ENCODE measurements at places on chromosomes 3 and 15.

GRCh38 chr3:133888726-133889340 is 6.8 kb downstream of the RAB6B start:
- DNase-seq = peak; percentile 4

DNA sequence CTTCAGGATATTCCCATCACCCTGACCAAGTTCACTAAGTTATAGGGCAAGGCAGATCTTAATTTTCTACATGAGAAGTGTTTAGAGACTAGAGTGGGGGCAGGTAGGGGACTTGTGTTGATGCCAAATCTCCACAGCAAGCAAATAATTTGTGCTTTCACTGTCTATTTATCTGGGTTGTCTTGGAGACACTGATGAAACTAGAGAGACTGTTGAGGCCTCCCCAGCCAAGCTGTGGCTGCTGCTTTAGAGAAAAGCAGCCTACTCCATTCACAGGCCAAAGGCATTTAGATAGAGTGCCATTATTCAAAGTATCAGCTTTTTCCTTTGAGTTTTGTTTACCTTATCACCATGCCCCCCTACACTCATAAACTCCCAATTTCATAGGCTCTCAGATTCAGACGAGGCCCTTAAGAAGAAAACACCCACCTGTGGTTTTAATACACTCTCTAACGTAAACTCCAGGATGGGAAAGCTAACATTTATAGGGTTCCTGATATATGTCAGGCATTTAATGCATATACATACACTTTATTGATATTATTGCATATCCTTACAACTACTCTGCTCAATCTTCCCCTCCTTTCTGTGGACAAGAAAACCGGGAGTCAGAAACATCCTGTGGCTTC is 130.4 kb upstream of the FOXB1 start:
- no peak for DNase-seq

DNA sequence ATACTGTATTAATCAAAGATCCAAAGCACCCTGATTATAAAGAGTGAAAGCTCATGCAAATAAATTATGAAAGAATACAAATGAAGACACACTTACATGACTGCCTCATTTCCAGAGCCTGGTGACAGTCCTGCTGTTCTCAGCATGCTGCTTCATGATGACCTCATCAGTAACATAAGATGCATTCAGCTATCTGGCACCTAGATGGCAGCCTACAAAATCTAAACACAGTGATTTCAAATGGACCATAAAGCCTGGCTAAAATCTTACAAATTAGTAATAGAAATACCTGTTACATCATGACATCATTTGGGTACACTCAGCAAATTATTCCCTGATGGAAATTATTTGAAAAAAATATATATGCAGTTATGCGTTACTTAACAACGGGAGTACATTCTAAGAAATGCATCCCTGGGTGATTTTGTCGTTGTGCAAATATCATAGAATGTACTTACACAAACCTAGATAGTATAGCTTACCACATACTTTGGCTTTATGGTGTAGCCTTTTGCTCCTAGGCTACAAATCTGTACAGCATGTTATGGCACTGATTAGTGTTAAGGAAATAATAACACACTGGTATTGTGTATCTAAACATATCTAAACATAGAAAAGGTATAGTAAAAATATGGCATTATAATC is 207.2 kb downstream of the EPHA3 start:
- DNase-seq = peak; percentile 61

DNA sequence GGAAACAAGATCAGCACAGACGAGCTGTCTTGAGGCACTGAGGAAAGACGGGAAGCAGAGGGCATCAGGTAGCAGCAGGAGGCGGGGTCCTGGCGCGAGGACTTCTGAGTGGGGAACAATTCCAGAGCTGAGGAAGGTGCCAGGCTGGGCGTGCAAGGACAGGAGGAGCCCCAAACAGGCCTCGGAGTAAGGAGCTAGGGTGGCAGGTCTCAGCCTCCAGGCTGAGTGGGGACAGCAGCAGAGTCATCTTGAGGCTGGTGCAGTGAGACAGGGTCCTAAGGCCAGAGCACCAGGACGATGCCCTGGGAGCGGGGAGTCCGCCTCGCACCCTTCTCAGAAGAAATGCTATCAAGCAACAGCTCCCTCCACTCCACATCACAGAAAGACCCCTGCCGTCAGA is 78.4 kb downstream of the PCSK6 start:
- no peak for DNase-seq

DNA sequence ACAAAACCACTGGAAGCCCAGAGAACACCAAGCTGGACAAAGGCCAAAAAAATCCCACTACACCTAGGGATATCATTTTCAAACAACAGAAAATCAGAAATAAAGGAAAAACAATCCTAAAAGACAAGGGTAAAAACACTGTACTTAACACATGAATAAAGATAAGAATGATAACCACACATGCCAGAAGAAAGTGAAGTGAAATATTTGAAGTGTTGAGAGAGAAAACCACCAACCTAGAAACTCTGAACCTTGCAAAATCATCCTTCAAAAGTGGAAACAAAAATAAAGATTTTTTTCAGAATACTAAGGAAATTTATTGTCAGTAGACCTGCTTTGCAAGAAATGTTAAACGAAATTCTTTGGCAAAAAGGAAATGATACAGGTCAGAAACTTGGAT is 45.1 kb downstream of the KPNA1 start:
- no peak for DNase-seq

- no peak for DNase-seq
These were observed 227.6 kb downstream of the NECTIN3 start for GRCh38 chr3:111299192-111299615.

DNA sequence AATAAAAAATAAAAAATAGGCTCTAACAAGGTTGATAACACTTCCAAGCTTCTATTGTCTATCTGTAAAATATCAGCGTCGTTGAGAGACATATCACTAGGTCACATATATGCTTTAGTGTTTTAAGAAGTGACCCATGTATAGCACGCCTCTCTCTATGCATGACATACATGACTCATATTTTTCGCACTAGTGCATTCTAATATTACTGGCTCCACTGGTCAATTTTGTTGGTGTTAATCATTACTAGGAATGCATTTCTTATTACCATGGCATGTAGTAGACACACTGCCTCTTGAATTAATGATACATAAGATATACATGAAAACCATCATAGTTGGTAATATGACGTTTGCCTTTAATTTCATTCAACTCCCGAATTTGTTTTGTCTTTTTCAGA is 203.1 kb downstream of the CHL1 start:
- DNase-seq = no peak

GRCh38 chr3:41001556-41001955 is 197.7 kb upstream of the CTNNB1 start:
- DNase-seq = no peak

DNA sequence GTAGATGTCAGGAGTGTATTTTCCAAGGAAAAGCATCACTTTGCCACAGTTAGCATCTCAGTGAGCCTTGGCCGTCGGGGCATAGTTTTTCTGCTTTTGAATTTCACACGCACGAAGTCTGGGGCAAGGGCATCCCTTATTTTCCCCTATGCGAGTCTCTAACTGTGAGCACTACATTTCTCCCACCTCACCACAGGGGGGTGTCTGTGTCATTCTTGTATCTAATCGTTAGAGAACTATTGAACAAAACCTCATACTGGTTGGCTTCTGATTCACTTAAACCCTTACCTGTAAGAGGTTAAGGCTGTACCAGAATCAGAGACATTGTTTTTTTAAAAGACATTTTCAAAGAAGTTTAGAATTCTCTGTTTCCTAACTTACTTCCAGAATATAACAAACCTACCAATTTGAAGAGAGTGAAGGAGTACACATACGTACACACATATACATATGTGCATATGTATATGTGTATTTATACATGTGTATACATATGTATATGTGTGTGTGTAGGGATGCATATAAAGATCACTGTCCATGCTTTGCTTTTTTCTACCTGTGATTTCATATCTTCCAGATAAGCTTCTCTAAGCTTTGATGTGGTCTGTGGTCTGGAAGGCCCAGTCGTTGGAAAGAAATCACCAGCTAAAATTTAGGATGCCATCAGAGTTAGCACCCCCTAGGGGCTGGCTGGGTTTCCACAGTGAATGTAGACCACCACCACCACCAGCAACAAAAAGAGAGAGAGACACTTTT is 49.4 kb downstream of the MYZAP start:
- peak; percentile 24 for DNase-seq

- DNase-seq = no peak
These were observed 376.9 kb upstream of the ARPP21 start for GRCh38 chr3:35262406-35262805.

GRCh38 chr3:125161607-125162219 is 50.8 kb downstream of the SLC12A8 start:
- no peak for DNase-seq

GRCh38 chr3:72152551-72153476 is 367.9 kb upstream of the PROK2 start:
- peak; percentile 53 for DNase-seq

GRCh38 chr3:71625676-71626075 is 42.1 kb upstream of the FOXP1 start:
- no peak for DNase-seq

DNA sequence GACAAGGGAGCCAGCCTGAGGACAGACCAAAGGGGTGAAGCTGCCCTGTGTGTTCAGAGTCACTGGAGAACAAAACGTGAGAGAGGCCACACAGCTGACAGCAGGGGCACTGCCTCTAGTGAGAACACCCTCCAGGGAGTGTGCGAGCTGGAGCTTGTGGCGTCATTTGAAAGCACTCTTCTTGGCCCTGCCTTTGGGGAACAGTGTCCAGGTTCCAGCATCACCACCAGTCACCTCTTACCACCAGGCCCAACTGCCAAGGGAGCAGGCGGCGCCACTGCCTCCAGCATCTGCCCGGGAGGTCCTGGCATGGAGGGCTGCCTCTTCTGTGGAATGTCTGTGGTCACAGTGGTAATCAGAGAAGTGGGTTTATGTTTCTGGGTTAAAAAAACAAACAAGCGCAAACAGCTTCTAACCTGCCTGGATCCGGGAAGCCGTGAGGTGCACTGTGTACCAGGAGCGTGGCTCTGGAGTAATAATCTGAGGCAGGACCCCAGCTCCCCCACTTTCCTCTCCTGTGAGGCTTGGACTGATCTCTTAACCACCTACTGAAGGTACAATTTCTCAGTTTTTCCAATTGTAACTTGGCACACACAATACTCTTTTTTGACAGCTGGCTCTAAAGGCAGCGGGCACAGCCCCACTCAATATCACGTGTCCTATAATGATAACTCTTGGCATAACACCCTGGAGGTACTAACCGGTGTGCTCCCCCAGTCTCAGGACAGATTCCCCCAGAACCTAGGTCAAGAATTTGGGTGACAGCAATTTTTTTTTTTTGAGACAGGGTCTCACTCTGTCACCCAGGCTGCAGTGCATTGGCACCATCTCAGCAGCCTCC is 32.2 kb upstream of the CDCP1 start:
- DNase-seq = no peak

DNA sequence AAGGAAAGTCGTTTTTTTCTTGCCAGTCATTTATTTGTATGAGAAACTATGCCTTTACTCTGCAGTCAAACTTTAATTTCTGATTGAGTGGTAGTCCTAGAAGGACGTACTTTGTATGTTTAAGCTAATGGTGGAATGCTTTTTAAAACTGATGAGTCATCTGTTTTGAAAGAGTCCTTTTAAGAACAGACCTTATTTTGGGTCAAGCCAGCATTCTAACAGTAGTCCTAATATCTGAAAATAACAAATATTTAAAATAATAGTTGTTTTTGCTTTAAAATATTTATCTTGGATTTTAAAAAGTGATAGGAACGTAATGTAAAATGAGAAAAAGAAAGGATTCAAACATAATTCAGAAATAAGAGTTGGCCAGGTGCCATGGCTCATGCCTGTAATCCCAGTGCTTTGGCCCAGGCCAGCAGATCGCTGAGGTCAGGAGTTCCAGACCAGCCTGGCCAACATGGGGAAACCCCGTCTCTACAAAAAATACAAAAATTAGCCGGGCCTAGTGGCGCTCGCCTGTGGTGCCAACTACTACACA is 1.3 kb upstream of the LRRC58 start:
- peak; percentile 12 for DNase-seq

GRCh38 chr15:29612701-29613100 is 209.6 kb downstream of the TJP1 start:
- DNase-seq = no peak

- no peak for DNase-seq
These were observed 13.0 kb downstream of the DNAJB8 start for GRCh38 chr3:128453501-128454309.

DNA sequence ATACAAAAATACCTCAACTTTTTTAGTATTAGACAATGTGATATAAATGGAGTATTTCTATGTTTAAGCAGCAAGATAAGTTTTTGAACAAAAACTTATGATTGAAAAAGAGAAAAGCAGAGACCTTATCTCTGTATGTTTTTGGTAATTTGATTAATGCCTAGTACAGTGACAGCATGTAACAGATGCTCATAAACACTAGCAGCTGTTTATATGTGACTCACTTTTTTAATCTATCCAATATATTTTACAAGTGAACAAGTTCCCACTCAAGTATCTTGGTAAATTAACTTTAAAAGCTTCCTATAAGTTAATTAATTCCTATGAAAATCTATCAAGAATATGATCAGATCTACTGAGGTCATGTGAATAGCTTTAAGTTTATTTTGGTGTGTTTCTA is 55.1 kb downstream of the NGLY1 start:
- DNase-seq = no peak

DNA sequence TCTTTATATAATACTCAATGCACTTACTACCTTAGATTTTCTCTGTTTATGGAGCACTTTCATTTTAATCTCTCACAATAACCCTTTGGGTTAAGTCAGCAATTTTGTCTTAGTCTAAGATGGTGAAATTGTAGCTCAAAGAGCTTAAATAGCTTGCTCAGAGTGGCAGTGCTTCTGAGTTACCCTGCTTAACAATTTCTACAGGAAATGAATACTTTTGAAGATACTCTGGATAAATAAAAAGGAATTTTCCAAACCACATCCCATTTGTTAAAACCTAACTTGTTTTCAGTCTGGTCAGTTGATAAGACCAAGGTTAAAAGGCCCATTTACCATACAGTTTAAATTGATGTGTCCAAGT is 37.2 kb downstream of the HMG20A start:
- no peak for DNase-seq

GRCh38 chr15:26234976-26235767 is 372.0 kb upstream of the ATP10A start:
- no peak for DNase-seq

DNA sequence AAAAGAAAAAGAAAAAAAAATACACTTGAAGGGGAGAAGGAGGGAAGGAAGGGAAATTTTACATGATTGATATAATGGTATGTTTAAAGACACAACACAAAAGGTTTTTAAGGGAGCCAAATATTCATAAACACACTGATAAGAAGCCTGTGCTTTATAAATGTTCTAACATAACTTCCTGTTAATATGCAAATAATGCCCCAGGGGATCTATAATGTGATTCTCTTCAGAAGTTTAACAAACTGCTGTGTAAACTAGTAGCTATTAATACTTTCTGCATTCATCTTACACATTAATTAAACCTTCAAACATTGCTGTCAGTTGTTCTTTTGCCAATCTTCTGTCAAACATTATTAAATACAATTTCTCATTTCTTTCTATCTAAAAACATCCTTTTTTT is 231.6 kb downstream of the TJP1 start:
- no peak for DNase-seq

GRCh38 chr3:118244761-118245160 is 789.9 kb downstream of the IGSF11 start:
- peak; percentile 4 for DNase-seq

GRCh38 chr15:68484696-68485400 is 52.9 kb upstream of the ITGA11 start:
- DNase-seq = no peak

GRCh38 chr3:53100818-53101466 is 29.3 kb downstream of the RFT1 start:
- DNase-seq = no peak

- DNase-seq = no peak
These were observed 29.0 kb downstream of the MFN1 start for GRCh38 chr3:179376474-179376873.
